ENCODE measurements at places on chromosomes 2 and 18. TPM values are rescaled to one million over a fixed set of nuclear protein-coding genes. Genes with fewer than 3 reads are reported as not detected.

REG1B gene
- not detected for total RNA-seq

CRYBA2 gene
- not detected for total RNA-seq

CIB4 gene
- not detected for total RNA-seq

LIMS2 gene
- total RNA-seq = 0.77 TPM

FAM124B gene
- total RNA-seq = under 0.01 TPM

LDAH gene
- total RNA-seq = 11.9 TPM

FAM110C gene
- total RNA-seq = not detected

FLACC1 gene
- 0.43 TPM for total RNA-seq

SULT1C2 gene
- total RNA-seq = under 0.01 TPM

DNAJC27 gene
- 3.3 TPM for total RNA-seq
